ENCODE measurements at places on chromosomes 12 and 14.
A peak's percentile ranks its signal among the peaks of the same experiment; 100 is the strongest.

GRCh38 chr12:124688356-124688992 is 121.1 kb upstream of the NCOR2 start:
- no peak for DNase-seq

GRCh38 chr12:107238296-107238695 is 144.9 kb upstream of the CRY1 start:
- DNase-seq, result no peak

- DNase-seq, result no peak
Measured at GRCh38 chr12:9735601-9736000, 2.7 kb upstream of the CLECL1 start.

DNA sequence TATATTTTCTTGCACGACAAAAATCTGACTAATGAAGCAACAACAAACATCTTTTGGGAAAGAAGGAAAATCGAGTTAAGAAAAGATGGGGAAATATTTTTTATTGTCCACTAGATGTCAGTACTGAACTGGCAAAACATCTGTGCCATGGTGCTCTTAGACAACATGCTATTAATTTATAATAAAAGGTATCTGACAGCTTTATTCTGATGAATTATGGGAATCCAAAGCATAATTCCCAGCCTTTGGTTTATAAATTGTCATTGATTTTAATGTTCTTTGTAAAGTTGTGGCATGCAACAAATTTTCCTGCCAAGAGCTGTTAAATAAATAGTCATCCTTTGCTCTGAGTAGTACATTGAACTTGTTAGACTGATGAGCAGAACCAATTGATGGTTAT is 231.2 kb downstream of the ETNK1 start:
- no peak for DNase-seq

GRCh38 chr14:104144453-104144790 is 6.0 kb downstream of the KIF26A start:
- DNase-seq, result no peak

DNA sequence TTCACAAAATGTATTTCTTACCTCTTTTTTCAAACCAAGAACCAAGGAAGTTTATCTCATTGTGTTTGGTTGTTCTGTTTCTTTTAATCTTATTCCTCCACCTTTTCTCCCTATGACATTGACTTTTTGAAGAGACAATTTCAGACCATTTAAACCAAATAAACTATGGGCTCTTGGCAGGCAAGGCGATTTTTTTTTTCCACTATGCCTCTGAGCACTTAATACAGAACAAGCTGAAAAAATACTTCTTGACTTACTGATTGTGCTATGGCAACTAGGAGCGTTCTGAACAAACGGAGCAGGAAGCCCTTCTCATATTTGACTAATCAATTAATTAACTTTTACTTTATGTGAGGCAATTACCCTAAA is 98.0 kb downstream of the ZNF664 start:
- DNase-seq, result no peak

GRCh38 chr14:85195872-85196477 is 334.0 kb upstream of the FLRT2 start:
- no peak for DNase-seq

DNA sequence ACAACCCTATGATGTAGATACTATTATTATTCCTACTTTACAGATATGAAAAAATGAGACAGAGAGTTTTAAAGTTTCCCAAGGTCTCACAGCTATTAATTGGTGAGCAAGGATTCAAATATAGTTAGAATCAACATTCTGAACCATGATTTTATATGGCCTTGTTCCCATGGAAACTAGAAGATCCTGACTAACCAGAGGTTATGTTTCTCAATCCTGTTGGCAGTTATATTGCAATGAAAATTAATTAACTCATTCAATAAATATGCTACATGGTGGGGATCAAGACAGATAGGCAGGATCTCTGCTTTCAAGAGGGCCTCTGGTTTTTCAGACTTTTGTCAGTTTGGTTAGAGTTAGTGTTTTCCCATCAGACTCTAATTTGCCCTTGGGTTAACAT is 9.3 kb upstream of the FUT8 start:
- DNase-seq, result no peak

- DNase-seq, result no peak
Measured at GRCh38 chr12:54585243-54585642, 3.2 kb downstream of the PPP1R1A start.

GRCh38 chr12:120376416-120376815 is 7.5 kb upstream of the MSI1 start:
- no peak for DNase-seq

- DNase-seq, result no peak
Measured at GRCh38 chr12:7647071-7647470, 18.6 kb downstream of the APOBEC1 start.

- no peak for DNase-seq
Measured at GRCh38 chr12:104785886-104786285, 172.2 kb downstream of the SLC41A2 start.

DNA sequence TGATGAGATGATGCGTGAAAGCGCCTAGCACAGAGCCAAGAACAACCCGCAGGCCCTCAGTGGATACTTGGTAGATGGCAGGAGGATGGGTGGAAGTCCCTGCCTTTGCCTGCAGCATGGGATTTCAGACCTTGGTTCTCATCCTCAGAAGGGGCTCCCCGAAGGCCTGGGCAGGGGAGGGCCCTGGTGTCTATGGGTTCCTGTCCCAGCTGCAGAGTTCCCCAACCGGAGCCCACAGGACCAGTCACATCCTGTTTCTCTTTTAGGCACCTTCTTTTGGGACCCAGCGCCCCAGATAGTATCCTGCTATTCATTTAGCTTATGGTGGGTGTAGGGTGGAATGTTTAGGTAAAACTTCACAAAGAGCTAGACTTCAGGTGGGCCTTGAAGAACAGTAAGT is 55.5 kb downstream of the CALM1 start:
- no peak for DNase-seq

GRCh38 chr12:106598003-106598402 is 15.2 kb downstream of the RFX4 start:
- DNase-seq, result no peak

GRCh38 chr12:57604454-57604991 is at the start of gene DTX3:
Gene DTX3 (plus strand): TSS chr12:57604824. CDS start chr12:57606518, 1,694 bp downstream.
- DNase-seq, result peak; percentile 81

GRCh38 chr12:28936711-28937110 is 212.4 kb upstream of the FAR2 start:
- DNase-seq, result peak; percentile 41

DNA sequence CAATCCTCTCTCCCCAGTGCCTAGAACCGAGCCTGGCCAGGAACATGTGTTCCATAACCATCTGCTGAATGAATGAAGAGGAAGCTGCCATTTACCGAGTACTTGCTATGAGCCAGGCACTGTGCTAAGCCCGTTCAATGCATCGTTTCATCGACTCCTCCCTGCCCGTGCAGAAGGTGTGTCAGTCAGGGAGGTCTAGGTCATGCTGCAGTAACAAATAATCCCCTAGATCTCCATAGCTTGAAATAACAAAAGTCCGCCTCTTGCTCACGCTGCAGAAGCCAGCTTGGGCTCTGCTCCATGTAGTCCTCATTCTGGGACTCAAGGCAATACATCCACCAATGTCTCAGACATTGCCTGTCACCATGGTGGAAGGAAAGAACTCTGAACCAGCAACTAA is 101.3 kb downstream of the SCARB1 start:
- no peak for DNase-seq

DNA sequence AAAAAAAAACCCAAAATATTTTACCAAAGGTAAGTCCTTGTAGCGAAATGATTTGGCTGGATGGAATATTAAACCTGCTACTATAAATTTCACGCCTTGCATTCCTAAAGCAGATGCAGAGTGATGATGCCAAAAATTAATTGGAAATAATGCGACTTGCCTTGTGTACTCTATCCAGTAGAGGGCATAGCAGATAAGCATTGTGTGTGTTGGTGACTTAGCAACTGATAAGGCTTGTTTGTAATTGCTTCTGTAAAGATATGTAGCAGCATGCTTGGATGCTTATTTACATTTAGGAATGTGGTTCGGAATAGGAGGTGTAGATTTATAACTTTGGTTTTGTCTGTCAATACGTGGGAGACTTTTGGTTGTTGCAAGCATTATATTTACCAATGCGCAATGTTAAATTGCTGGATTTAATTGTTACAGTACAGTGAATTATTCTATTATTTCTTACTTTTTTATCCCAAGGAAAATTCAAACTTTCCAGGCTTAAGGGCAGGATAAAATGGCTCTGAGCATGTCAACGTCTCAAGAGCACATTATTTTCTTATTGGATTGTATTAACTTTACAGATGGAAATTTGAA is 80.5 kb downstream of the TMEM260 start:
- no peak for DNase-seq

GRCh38 chr14:54935100-54935499 is 32.5 kb upstream of the GCH1 start:
- no peak for DNase-seq

DNA sequence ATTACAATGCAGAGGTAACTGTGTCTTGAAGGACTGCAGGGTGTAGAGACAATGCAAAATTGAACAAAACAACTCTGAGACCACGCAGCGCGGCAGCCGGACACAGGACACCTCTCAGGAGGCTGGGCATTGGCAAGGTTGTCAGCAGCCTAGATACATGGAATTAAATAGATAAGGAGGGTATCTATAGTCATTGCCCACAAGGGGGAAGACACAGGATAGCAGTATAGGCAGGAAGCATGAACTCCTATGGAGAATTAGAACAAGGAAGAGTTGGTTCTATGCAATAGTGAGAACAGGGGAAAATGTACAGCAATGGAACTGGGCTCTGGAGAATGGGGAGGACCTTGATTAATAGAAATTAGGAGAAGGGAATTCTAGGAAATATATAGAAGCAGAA is 164.1 kb downstream of the C12orf42 start:
- no peak for DNase-seq

GRCh38 chr14:88588081-88588480 is 25.2 kb downstream of the ZC3H14 start:
- no peak for DNase-seq

DNA sequence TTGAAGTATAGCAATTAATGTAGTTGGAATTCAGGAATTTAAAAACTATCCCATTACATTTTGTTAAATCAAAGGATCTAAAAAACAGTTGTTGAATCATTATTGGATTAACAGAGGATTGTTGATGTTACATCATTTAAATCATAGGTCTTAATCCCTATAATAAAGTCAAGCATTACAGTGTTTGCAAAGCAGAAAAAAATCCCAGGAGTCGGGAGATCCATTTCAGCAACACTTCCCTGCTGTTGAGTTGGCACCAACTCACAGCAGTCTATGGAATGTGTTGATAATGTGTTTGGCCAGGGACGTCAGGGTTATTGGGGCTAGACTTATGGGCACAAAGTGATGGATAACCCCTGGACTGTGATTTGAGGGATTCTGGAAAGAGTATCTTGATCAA is 99.1 kb upstream of the TMTC1 start:
- DNase-seq, result no peak

DNA sequence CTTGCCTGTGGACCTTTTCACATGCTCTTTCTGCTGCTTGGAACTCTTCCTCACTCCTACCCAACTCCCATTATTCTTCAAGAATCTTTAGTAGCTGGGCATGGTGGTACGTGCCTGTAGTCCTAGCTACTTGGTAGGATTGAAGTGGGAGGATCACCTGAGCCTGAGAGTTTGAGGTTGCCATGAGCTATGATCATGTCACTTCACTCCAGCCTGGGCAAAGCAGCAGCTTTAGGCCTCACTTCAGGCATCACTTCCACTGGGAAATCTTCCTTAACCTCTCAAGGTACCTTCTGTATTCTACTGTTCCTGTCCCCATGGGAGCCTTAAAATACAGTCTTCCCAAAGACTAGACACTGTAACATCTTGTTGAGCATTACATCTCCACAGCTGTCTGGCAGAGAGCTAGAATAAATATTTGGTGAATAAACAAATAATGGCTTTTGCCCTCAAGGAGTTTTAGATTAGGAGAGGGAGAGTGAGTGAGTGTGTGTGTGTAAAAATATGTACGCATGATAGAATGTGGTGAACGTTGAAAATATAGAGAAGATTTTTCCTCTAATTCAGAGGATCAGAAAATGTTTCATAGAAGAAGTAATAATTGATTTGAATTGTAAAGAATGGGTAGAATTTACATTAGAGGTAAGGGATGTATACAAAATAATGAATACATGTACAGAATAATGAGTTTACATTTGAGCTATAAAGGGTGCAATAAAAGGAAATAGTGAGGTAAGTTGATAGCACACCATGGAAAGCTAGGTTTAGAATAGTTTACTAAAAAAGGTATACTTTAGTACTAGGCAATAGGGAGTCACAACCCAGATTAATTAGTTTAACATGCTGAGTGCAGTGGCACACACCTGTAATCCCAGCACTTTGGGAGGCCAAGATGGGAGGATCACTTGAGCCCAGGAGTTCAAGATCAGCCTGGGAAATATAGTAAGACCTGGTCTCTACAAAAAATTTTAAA is 29.2 kb upstream of the BMAL2 start:
- no peak for DNase-seq

DNA sequence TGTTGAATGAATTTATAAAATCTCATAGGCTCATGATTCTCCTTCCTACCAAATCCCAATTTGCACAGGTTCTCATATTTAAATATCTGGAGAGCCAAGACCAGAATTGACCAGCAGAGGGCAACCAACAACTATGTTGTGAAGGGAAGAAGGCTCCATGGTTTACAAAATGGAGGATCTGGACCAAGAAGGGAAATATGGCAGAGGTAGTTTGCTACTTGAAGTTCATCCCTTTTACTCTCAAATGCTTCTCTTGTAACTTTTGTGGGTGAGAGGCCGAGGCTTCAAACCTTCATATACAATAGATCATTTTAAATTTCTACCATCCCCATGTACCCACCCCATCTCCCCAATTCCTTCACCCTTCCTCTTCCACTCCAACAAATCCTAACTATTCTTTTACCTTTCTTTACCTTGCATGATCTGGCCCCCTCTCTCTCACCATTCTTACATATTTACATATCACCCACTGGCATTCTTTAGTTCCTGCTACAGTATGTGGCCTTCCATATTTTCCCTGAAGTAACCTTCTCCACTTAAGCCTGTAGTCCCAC is 3.8 kb upstream of the SMARCC2 start:
- DNase-seq, result peak; percentile 47

- no peak for DNase-seq
Measured at GRCh38 chr12:93980711-93981110, 167.7 kb upstream of the PLXNC1 start.

- no peak for DNase-seq
Measured at GRCh38 chr14:75993567-75994041, 8.0 kb downstream of the IFT43 start.

GRCh38 chr12:66066137-66066928 is 64.2 kb downstream of the LLPH start:
- DNase-seq, result no peak

- no peak for DNase-seq
Measured at GRCh38 chr12:1576410-1577241, 17.8 kb downstream of the FBXL14 start.

GRCh38 chr12:96083020-96083719 is 47.8 kb upstream of the LTA4H start:
- no peak for DNase-seq
